ENCODE measurements at places on chromosomes 7 and 10. TPM values are rescaled to one million over a fixed set of nuclear protein-coding genes. Genes with fewer than 3 reads are reported as not detected.
A peak's percentile ranks its signal among the peaks of the same experiment; 100 is the strongest.

GRCh38 chr10:4353059-4353655 lies 472.9 kb upstream of the AKR1E2 start:
- no peaks in the 10 kb centered on the region for H3K27me3 ChIP-seq
- H3K36me3 ChIP-seq = no peaks in the 10 kb centered on the region
- no peaks in the 10 kb centered on the region for H3K4me1 ChIP-seq
- H3K4me3 ChIP-seq = no peak overlapping the region
- DNase-seq = no peak
- no peak overlapping the region for H3K27ac ChIP-seq

GRCh38 chr7:10908600-10908999 lies 65.1 kb upstream of the PHF14 start:
- H3K4me3 ChIP-seq = no peak overlapping the region
- no peak overlapping the region for H3K27ac ChIP-seq
- no peak for DNase-seq

FAM25C gene
- polyA plus RNA-seq = not detected

- no peaks in the 10 kb centered on the region for H3K36me3 ChIP-seq
- H3K27me3 ChIP-seq = peaks cover 31% of the 10 kb centered on the region
- no peaks in the 10 kb centered on the region for H3K4me1 ChIP-seq
- DNase-seq = peak; percentile 48
- no peak overlapping the region for H3K27ac ChIP-seq
These were observed 56.0 kb upstream of the BTRC start for GRCh38 chr10:101297901-101298486.

AKR1C4 gene
- not detected for polyA plus RNA-seq

ASAH2 gene
- 1.2 TPM for polyA plus RNA-seq

- peaks cover 24% of the 10 kb centered on the region for H3K4me1 ChIP-seq
- DNase-seq = peak; percentile 12
- peak overlapping the region; percentile 72 for H3K4me3 ChIP-seq
- H3K27ac ChIP-seq = no peak overlapping the region
- H3K36me3 ChIP-seq = no peaks in the 10 kb centered on the region
- H3K27me3 ChIP-seq = peaks cover 2% of the 10 kb centered on the region
These were observed 257.7 kb upstream of the NFE2L3 start for GRCh38 chr7:25894002-25894901.

SH2B2 gene
- polyA plus RNA-seq = 1.1 TPM

GRCh38 chr10:32065856-32066255 lies 9.6 kb upstream of the KIF5B start:
- peaks cover 1% of the 10 kb centered on the region for H3K27me3 ChIP-seq
- DNase-seq = no peak
- no peak overlapping the region for H3K27ac ChIP-seq
- H3K36me3 ChIP-seq = no peaks in the 10 kb centered on the region

HYAL4 gene
- not detected for polyA plus RNA-seq

GRCh38 chr10:110137142-110137545 lies 70.3 kb upstream of the MXI1 start:
- peaks cover 3% of the 10 kb centered on the region for H3K27me3 ChIP-seq
- peaks cover 24% of the 10 kb centered on the region for H3K4me1 ChIP-seq
- DNase-seq = peak; percentile 63
- peak overlapping the region; percentile 19 for H3K27ac ChIP-seq
- peaks cover 8% of the 10 kb centered on the region for H3K36me3 ChIP-seq
- H3K4me3 ChIP-seq = no peak overlapping the region

DNA sequence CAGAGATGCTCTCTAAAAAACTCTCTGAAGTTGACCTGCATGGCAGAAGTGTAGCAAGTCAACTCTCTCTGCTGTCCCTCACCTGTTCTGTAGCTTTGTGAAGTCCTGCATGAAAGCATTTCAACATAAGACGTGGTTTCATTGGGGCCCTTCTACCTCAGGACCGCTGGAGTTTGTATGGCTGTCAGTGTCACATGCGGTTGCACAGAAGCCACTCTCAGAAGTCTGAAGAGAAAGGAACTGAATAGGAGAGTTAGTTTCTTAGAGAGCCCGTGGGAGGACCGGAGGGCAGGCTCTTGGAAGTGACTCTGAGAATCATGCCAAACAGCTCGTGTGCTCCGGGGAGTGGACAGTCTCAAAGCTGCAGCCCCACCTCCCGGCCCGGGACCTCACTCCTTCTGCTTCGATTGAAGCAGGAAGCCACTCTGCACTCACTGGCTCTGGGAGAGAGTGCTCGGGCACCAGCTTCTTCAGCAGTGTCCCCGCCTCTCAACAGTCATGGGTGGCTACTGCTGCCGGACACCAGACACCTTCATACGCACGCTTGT lies 486.7 kb downstream of the SDK1 start:
- H3K4me1 ChIP-seq = no peaks in the 10 kb centered on the region
- DNase-seq = no peak
- no peak overlapping the region for H3K27ac ChIP-seq
- peaks cover 6% of the 10 kb centered on the region for H3K27me3 ChIP-seq
- H3K36me3 ChIP-seq = no peaks in the 10 kb centered on the region

- DNase-seq = no peak
- no peak overlapping the region for H3K4me3 ChIP-seq
These were observed 9.9 kb downstream of the DCLRE1A start for GRCh38 chr10:113843972-113844485.

DNA sequence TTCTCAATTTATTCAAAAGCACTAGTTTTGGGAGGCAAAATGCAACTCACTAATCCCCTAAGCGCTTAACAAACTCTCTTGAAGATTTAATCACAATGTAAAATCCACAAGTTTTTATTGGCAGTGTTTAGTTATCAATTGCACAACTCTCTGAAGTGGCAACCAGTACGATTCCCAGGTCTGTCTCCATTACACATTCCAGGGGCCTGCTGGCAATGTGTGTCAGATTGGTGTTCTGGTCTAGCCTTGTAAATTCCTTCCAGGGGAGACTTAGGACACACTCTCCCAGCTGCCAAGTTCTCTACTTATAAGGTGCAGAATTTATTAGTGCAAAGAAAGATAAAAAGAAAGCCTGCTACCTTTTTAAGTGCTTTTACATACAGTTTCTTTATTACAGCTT lies 164.7 kb upstream of the HPS1 start:
- no peak for DNase-seq
- no peak overlapping the region for H3K4me3 ChIP-seq
- no peak overlapping the region for H3K27ac ChIP-seq
- no peaks in the 10 kb centered on the region for H3K36me3 ChIP-seq
- H3K27me3 ChIP-seq = peaks cover 8% of the 10 kb centered on the region
- no peaks in the 10 kb centered on the region for H3K4me1 ChIP-seq

DNA sequence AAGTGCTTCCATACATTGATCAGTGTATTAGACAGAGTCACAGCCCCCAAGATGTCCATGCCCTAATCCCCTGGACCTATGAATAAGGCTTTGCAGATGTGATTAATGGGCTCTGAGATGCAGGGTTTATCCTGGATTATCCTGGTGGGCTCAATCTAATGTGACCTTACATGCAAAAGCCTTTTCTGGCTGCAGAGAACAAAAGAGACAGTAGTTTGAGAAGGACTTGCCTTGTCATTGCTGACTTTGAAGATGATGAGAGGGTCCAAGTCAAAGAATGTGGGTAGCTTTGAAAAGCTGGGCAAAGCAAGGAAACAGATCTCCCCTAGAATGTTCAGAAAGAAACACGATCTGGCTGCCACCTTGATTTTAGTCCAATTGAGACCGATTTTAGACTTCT lies 238.7 kb downstream of the CCSER2 start:
- no peak for DNase-seq
- H3K27me3 ChIP-seq = peaks cover 10% of the 10 kb centered on the region
- H3K36me3 ChIP-seq = no peaks in the 10 kb centered on the region
- H3K27ac ChIP-seq = no peak overlapping the region
- H3K4me1 ChIP-seq = no peaks in the 10 kb centered on the region
- no peak overlapping the region for H3K4me3 ChIP-seq

- no peaks in the 10 kb centered on the region for H3K27me3 ChIP-seq
- H3K27ac ChIP-seq = no peak overlapping the region
- H3K4me3 ChIP-seq = no peak overlapping the region
- no peak for DNase-seq
- H3K36me3 ChIP-seq = no peaks in the 10 kb centered on the region
These were observed 20.4 kb downstream of the TEX36 start for GRCh38 chr10:125662584-125662983.

- H3K27me3 ChIP-seq = no peaks in the 10 kb centered on the region
- no peak for DNase-seq
- H3K36me3 ChIP-seq = no peaks in the 10 kb centered on the region
- H3K27ac ChIP-seq = no peak overlapping the region
- no peaks in the 10 kb centered on the region for H3K4me1 ChIP-seq
- no peak overlapping the region for H3K4me3 ChIP-seq
These were observed 24.0 kb upstream of the A1CF start for GRCh38 chr10:50909334-50910014.

OGDHL gene
- polyA plus RNA-seq = not detected

DNA sequence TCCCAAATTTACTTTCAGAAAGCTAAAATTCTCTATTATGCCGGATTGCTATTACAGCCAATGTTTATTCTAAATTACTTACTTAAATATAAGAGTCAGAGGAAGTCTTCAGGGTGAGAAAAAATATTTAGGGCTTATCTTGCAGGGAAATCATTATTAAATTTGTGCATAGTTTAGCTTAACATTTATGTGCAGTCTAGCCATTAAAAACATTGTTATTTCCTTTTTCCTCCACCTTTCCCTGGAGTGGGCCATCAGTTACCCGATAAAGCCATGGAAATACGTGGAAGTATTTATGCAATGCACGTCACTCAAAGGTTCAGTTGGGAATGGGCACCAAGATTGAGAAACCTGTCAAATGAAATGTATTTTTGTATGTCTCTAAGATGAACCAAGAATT lies 9.5 kb upstream of the TAS2R60 start:
- no peaks in the 10 kb centered on the region for H3K36me3 ChIP-seq
- H3K4me3 ChIP-seq = no peak overlapping the region
- H3K27ac ChIP-seq = no peak overlapping the region
- H3K4me1 ChIP-seq = no peaks in the 10 kb centered on the region
- DNase-seq = no peak
- peaks cover 7% of the 10 kb centered on the region for H3K27me3 ChIP-seq

VSTM2A gene
- polyA plus RNA-seq = not detected

DNA sequence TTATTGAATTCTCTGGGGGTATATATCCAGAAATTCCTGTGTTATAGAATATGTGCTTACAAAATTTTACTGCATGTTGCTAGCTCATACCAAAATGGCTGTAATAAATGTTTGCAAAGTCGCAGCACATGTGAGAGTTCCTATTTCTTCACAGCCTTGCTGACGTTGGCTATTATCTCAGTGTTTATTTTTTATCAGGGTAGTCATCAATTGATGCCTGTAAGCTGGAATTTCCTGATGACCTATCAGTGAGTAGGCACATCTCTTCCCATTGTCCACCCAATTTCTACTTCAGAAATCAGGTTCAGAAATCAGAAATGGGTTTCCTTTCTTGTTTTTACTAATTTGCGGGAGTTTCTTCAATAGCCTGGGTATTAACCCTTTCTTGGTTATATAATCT lies 268.1 kb upstream of the FZD8 start:
- no peaks in the 10 kb centered on the region for H3K4me1 ChIP-seq
- no peak for DNase-seq
- no peak overlapping the region for H3K27ac ChIP-seq
- H3K4me3 ChIP-seq = no peak overlapping the region
- peaks cover 4% of the 10 kb centered on the region for H3K27me3 ChIP-seq
- no peaks in the 10 kb centered on the region for H3K36me3 ChIP-seq

DNA sequence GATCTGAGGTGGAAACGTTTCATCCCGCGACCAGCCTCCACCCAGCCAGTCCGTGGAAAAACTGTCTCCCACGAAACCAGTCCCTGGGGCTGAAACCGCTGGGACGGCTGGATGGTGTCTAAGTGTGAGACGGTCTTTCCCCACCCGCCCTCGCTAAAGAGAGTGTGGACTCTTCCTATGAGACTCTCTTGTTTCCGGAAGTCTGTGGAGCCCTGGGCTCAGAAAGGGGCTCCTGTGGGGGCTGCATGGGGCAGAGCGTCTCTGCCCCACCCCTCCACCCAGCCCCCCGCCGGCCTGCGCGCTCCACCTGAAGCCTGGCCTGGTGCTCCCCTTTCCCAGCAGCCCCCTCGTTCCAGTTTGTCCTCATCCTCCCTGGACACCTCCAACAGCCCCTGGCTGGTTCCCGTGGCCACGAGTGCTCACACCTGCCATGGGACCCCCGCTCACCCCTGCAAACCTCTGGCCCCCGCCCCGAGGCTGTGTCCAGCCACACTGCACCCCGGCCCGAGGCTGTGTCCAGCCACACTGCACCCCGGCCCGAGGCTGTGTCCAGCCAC lies 28.7 kb downstream of the CFAP46 start:
- no peaks in the 10 kb centered on the region for H3K4me1 ChIP-seq
- no peak for DNase-seq
- no peak overlapping the region for H3K27ac ChIP-seq
- H3K36me3 ChIP-seq = no peaks in the 10 kb centered on the region

- H3K27ac ChIP-seq = no peak overlapping the region
- no peak for DNase-seq
- no peak overlapping the region for H3K4me3 ChIP-seq
- H3K4me1 ChIP-seq = peaks cover 2% of the 10 kb centered on the region
- no peaks in the 10 kb centered on the region for H3K36me3 ChIP-seq
These were observed 8.5 kb downstream of the KCNMA1 start for GRCh38 chr10:77628906-77629730.

DNA sequence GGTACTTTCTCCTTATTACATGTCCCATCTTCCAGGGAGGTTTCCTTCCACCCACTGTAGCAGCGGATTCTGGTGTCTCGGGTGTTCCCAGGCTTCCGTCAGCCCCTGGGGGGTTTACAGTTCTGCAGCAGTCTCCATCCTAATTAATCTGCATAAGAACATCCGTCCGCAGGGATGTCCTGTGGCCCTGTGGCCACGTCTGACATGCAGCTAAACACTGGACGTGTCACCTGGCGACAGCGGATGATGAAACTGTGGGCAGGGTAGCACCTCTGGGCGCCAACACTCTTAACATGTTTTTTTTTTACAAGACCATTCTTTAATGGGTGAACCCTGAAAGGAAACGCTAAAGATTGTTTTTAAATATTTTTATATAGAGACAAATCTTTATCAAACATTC lies 58.2 kb downstream of the DIP2C start:
- peaks cover 17% of the 10 kb centered on the region for H3K4me1 ChIP-seq
- H3K27ac ChIP-seq = no peak overlapping the region
- H3K36me3 ChIP-seq = no peaks in the 10 kb centered on the region
- peaks cover 4% of the 10 kb centered on the region for H3K27me3 ChIP-seq
- DNase-seq = no peak

PNLIP gene
- polyA plus RNA-seq = not detected

DNA sequence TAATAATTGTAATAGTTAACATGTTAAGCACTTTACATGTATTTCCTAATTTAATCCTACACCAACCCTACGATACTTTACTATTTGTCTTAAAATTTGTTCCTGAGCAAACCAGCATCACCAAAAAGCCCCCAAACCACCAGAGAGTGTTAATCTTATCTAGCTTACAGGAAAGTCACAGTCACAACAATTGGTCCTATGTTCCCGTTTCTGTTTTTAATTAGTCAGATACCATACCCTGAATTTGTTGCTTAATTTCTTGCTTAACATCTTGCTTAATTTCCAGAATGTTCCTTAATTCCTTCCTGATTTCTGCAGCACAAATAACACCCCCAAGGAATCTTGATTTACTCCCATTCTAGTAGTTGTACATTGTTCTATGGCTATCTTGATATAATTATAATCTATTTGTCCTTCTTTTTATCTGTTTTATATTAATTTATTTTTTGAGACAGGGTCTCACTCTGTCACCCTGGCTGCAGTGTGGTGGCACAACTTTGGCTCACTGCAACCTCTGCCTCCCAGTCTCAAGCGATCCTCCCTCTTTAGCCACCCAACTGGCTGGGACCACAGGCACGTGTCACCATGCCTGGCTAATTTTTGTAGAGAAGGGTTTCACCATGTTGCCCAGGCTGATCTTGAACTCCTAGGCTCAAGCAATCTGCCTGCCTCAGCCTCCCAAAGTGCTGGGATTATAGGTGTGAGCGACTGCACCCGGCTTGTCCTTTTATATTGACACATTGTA lies 6.6 kb upstream of the PDSS1 start:
- no peak overlapping the region for H3K27ac ChIP-seq
- peaks cover 3% of the 10 kb centered on the region for H3K27me3 ChIP-seq
- no peaks in the 10 kb centered on the region for H3K36me3 ChIP-seq
- H3K4me3 ChIP-seq = no peak overlapping the region
- no peaks in the 10 kb centered on the region for H3K4me1 ChIP-seq
- no peak for DNase-seq

All from immature natural killer cell (primary cell).